ENCODE measurements at places on chromosomes 4 and X. TPM values are rescaled to one million over a fixed set of nuclear protein-coding genes. Genes with fewer than 3 reads are reported as not detected.

The CENPVL3 gene
- 10.7 TPM for polyA plus RNA-seq

DNA sequence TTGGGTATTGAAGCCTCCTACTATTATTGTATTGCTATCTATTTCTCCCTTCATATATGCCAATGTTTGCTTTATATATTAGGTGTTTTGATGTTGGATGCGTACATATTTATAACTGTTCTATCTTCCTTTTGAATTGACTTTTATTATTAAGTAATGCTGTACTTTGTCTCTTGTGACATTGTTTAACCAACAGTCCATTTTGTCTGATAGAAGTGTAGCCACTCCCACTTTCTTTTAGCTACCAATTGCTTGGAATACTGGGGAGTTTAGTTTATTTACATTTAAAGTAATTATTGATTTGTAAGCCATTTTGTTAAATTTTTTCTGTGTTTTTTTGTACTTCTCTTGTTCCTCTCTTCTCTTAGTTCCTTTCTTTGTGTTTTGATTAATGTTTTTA, 195.9 kb downstream of the GC start:
- DNase-seq = no peak

The THAP6 gene
- 22.2 TPM for polyA plus RNA-seq

- no peak for DNase-seq
These were observed 3.8 kb downstream of the PLAC1 start for GRCh38 chrX:134654398-134655012.

DNA sequence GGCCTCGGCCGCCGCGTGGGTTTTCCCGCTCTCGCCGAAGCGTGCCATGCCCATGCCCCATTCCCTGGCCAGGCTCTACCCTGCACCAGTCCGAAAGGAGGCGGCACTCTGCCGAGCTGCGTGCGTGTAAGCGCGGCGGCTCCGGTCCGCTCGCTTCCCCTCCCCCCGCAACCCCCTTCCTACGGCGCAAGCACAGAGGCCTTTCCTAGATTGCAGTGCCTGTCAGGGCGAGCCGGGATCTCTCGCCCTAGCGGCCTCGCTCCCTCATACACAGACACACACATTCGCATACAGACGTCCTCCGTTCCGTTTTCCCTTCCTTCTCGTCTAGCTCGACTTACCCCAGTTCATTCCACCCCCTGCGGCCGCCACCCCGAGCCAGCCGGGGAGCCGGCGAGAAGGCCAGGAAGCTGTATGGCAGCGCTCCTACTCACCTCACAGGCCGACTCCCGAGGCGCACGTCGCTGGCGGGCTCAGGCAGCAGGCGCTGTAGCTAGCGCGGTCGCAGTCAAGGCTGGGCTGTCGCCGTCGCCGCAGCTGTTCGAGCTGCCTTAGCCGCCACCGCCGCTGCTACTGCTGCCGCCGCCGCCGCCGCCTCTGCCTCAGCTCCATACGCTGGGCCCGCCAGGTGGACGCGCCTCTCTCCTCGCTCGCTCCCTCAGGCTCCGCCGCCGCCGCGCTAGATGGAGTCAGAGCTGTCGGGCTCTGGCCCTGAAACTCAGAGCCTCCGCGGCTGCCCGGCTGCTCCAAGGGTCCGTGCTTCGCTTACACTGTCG, 615 bp downstream of the NEXMIF start:
- DNase-seq = peak; percentile 28

The PCDH11X gene
- polyA plus RNA-seq = 1.4 TPM

DNA sequence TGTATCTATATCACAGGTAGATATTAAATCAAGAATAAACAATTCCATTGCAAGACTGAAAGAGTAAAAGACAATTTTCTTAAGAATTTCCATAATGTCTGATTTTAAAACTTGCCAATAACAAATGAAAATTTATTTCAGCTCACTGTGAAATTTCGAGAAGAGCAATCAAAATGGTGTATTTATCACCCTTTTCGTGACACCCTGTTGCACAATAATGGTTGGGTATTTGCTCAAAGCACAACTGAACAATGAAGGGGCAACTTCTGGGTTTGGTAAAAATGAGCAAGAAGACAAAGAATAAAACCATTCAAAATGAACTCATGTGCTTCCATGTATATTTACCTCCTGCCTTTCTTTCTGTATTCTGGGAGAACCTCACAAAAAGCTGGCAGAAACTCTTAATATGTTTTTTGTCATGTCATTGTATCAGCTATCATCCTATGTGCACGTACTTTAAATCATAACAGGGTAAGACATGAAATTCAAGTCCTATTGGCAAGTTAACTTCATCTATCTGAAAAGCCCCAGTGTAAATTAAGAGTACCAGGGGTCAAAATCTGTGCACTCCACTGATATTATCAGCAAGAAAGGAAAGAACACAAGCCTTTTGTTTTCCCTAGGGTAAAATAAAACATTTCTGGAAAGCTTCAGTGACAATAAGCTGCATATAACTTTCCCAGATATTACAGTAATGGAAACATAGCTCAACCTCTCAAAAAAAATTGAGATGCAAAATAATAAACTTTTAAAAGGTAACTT, 126.9 kb upstream of the CBR4 start:
- DNase-seq = no peak

The STARD8 gene
- 0.91 TPM for polyA plus RNA-seq

The TASL gene
- polyA plus RNA-seq = not detected

DNA sequence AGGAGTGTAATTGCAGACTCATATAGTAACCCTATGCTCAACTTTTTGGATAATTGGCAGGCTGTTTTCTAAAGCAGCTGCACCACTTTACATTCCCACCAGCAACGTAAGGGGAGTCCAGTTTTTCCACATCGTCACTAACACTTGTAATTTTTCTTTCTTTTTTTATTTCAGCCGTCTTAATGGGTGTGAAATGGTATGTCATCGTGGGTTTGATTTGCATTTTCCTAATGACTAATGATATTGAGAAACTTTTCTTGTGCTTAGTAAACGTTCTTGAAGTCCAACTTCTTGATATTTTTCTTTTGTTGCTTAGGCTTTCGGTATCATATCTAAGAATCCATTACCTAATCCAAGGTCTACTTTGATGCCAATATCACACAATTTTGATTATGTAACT, 95.3 kb upstream of the IL1RAPL1 start:
- DNase-seq = no peak

Data from cardiac muscle cell (in vitro differentiated cells and primary cell).